Immature natural killer cell (primary cell): ENCODE measurements at places on chromosomes 3 and 15. TPM values are rescaled to one million over a fixed set of nuclear protein-coding genes. Genes with fewer than 3 reads are reported as not detected.
A peak's percentile ranks its signal among the peaks of the same experiment; 100 is the strongest.

GRCh38 chr3:131694376-131694775 is 191.6 kb upstream of the MRPL3 start:
- no peak for DNase-seq

- no peak for DNase-seq
These were observed 379.3 kb downstream of the NTRK3 start for GRCh38 chr15:87877114-87877810.

- DNase-seq, result no peak
These were observed 543 bp downstream of the ARPIN start for GRCh38 chr15:89912145-89912673.

DNA sequence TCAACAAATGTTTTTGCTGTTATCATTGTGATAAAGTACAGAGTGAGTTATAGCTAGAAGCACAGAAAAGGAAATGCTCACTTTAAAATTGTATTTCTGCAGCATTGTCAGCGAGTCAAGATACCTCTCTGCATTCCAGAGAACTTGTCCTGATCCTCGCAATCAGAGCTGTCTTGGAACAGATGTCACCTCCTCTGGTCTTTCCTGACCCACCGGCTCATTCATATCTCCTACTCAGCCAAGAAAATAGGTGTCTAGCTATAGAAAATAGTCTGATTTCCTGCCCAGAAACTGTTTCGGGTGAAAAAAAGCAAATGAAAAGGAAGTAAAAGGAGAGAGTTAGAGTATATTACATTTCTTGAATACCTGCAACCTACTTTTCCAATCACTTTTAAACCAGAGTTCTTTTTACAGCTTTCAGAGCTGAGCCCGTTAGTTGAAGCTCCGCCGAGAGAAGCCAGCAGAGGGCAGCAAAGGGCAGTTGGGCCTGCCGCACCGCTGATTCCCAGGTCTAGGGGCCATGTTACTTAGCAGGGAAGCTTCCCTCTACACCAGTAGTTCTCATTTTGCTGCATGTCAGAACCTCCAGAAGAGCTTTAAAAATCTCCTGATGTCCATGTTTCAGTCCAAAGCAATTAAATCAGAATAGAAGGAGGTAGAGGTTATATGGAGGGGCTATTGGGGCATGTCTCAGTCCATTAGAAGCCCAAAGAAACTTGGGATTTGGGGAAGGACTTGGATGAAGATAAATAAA is 185.7 kb upstream of the THRB start:
- peak; percentile 52 for DNase-seq

- no peak for DNase-seq
These were observed 5.6 kb downstream of the SERPINI1 start for GRCh38 chr3:167740961-167741587.

- no peak for DNase-seq
These were observed 4.9 kb upstream of the FAM131A start for GRCh38 chr3:184332370-184333090.

GRCh38 chr3:49867871-49868321 is 1.8 kb downstream of the CAMKV start:
- DNase-seq, result no peak

- DNase-seq, result no peak
These were observed 79.2 kb downstream of the ABI3BP start for GRCh38 chr3:100913870-100914648.

DNA sequence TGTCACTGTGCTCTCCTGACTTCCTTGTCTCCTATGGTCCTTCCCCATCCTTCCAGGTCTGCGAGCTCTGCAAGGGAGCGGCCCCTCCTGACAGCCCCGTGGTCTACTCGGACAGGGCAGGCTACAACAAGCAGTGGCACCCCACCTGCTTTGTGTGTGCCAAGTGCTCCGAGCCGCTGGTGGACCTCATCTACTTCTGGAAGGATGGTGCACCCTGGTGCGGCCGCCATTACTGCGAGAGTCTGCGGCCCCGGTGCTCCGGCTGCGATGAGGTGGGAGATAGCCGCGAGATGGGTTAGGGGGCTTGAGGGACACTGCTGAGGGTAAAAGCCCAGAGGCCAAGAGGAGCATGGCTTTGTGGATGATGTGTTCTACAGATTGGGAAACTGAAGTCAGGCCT is 63.8 kb downstream of the LMCD1 start:
- no peak for DNase-seq

DNA sequence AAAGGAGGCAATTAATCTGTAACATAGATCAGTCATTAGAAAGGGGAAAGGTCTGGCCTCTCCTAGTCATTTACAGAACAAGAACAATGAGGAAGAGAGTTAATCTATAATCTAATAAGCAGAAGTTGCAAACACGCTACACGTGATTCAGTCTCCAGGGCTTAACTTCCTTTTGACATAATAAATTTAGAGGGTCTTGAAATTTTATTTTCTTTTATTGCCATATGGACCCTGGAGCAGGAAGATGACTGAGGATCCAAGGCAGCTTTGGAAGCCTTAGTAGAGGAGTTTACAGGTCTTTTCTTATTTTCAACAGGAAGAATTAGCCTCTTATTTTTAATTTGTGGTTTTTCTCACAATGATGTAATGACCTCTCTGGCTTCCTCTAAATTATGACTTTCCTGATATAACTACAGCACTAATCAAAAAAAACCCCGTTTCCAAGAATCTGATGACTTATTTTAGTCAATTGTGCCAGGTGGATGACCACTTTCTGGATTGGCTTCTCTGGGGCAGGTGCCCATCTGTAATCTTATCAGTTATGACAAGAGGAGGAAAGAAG is 32.2 kb downstream of the ADGRG7 start:
- no peak for DNase-seq

DNA sequence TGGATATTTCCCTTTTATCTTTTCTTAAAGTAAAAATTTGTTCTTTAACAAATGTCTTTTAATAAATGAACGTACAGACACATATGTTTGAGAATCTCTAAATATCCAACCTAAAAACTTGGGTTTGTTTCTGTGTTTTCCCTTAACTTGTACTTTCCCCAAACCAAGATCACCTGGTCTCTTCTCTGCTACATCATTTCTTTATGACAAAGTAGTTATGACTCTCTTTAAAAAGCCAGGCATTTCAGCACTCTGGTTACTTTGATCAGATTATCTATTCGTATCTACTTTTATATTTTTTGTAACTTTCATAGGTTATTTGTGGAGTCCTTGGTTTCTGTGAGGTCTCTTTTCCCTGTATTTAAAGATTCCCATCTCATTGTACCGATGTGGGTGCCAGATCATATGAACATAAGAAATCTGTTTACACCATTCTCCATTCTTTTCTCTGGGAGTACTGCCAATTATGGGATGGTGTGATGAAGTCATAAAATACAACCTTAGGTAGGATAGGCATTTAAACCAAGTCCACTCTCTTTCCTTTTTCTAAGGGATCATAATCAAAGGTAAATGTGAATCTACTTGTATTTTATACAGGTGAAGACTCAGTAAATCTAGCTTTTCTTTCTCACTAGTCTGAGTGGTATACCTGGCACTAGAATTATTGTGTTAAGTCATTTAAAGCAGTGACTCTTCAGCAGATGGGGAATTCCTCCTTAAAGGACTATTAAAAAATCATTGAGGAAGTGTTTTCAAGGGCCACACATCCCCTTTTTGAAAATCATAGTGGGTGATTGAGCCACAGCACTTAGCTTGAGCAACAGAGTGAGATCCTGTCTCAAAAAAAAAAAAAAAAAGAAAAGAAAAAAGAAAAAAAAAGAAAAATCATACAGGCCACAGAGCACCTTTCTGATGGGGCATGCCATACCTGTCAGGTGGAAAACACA is 12.4 kb upstream of the NFKBIZ start:
- no peak for DNase-seq

- no peak for DNase-seq
These were observed 78.4 kb downstream of the PLSCR2 start for GRCh38 chr3:146390957-146391356.

DNA sequence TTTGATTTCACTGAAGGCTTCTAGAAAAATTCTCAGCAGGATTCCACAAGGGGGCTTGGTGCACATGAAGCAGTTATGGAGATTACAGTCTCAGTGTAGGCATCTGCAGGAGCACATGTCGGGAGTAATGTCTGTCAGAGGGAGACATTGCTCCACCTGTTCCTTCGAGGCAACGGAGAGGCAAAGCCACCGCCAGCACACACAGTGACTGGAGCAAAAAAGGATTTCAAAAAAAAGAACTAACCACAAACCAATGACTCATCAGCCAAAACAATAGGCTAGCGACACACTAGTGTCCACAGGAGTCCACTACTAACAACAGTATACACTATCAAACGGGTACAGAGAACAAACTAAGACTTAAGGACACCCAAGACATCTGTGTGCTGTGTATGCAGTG is 68.9 kb downstream of the NPTN start:
- no peak for DNase-seq

DNA sequence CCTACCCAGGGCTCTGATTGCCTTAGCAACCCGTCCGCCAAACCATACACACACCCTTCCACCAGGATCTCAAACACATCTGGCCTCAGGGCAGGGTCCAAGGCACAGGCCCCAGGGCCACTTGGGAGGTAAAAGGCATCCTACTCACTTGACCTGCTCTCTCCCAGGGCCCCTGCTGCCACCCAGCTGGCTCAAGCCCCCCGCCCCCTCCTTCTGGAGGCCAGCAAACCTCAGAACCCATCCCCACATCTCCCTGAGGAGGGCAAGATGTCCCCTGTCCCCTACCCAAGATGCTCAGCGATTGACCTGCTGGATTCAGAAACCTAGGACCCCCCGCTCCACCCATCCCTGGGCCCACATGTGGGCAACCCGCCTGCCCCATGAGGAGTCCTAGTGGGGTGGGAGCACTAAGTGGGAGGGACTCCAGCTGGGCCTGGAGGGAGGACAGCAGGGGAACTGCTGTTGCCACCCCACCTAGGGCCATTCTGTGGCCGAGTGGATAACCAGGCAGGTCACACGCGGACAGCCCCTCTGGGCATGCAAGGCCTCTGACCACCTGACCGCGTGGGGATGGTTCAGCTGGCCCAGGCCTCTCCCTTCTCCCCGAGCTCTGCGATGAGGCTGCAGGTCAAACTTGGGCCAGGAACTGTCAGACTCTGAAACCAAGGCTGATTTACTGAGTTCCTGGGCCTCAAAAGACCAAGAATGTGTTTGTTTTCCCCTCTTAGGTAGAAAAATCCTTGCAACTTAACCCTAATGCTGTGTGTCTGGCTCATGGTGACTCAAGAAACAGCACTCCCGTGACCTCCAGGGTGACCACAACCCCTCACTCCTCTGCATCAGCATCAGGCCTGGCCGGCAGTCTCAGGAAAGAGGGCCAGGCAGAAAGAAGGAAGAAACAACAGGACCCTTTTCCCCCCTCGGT is 4.2 kb downstream of the MFGE8 start:
- no peak for DNase-seq

DNA sequence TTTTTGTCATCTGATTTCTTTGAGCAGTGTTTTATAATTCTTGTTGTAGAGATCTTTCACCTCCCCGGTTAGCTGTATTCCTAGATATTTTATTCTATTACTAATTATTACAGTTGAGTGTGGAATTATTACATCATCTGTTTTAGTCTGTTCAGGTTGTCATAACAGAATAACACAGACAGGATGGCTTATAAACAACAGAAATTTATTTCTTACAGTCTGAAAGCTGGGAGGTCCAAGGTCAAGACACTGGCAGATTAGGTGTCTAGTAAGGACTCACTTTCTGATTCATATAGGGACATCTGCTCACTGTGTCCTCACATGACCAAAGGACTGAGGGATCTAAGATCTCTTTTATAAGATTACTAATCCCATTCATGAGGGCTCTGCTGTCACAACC is 121.3 kb upstream of the THBS1 start:
- DNase-seq, result no peak

DNA sequence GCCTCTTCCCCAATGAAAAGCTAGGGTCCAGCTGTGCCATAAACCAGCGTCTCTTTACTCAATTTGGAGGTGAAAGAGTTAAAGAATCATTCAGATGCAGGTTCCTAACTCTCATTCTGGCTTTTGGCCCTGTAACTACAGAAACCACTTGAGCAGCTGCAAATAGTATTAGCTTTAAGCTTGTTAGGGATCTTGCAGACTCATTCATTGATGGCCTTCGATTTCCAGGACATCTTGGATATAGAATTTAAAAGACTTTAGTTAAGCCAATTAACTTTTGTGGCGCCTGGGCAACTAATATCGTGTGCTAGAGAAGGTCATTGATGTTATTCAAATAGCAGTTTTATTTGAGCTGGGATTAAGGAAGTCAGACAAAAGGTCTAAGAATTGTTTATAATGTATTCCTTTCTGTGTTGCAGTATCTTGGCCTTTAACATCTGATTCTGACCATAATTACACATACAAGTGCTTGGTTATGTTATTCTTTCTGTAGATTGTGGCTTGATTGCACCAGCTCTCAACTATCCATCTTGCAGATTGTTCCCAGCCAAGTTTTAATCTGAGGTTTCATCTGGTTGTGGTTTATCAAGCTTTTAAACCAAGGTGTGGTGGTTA is 185.3 kb downstream of the CACNA2D3 start:
- DNase-seq, result no peak

DNA sequence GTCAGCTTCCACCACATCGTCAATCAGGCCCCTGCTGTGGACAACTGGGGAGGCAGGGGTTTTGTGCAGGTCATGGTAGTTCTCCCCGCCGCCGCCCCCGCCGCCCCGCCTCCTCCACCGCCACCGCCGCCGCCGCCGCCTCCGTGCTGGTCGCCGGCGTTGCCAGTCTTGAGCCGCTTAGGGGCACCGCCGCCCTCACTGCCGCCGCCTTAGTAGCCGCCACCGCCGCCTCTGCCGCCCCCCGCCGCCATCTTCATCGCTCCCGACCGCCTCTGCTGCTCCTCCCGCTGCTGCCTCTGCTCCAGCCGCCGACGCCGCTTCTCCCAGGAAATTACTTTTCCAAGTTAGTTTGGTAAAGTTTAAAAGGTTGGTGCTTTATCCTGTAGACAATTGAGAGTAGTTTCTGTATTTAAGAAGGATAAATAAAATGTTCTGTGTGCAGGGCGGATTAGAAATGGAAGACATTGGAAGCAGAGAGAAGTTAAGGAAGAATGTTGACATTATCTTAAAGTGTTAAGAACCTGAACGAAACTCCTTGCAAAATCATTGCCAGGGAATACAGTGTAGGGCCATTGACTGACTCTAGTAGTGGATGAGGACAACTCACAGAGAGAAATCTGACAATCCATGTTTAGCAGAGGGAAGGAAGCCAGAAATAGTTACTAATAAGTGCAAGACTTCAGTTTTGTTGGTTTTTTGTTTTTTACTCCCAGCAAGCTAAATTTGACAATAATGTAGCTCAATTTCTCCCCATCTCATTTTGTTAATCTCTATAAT is 53.0 kb upstream of the GOLGA8A start:
- DNase-seq, result no peak

Gene CELSR3
- 0.48 TPM for polyA plus RNA-seq

Gene CLCN2
- 0.57 TPM for polyA plus RNA-seq

Gene GOLGA6D
- not detected for polyA plus RNA-seq

Gene GCHFR
- polyA plus RNA-seq, result 183 TPM

Gene SOX14
- not detected for polyA plus RNA-seq

Gene GCNT3
- polyA plus RNA-seq, result not detected

Gene TXNRD3
- not detected for polyA plus RNA-seq

Gene FBXO40
- polyA plus RNA-seq, result not detected

Gene LRRC2
- not detected for polyA plus RNA-seq

Gene TUSC2
- polyA plus RNA-seq, result 68.4 TPM

Gene NPAP1
- polyA plus RNA-seq, result not detected

Gene LSMEM2
- not detected for polyA plus RNA-seq

Gene KLHL40
- not detected for polyA plus RNA-seq
